ENCODE measurements at places on chromosomes 6 and 20.

DNA sequence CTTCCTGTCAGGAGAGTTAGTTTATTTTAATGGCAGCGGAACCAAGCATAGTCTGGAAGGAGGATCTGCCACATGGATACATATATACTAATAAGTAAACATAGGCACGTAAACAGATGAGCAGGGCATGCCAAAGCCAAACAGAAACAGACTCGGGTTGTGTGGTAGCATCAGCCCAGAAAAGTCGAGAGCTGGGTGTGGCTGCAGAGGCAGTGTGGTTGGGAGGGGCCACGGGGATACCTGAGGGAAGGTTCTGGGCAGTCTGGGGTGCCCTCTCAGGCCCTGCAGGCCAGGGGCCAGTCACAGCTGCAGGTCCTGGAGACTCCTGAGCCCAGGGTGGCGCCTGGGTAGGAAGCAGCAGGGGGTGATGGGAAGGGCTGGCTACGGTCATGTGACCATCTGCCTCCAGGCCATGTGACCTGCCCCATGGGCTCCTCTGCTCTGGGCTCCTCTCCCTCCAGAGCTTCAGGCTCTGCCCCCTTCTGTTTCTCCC lies 42.8 kb upstream of the MRPS10 start:
- DNase-seq, result no peak

DNA sequence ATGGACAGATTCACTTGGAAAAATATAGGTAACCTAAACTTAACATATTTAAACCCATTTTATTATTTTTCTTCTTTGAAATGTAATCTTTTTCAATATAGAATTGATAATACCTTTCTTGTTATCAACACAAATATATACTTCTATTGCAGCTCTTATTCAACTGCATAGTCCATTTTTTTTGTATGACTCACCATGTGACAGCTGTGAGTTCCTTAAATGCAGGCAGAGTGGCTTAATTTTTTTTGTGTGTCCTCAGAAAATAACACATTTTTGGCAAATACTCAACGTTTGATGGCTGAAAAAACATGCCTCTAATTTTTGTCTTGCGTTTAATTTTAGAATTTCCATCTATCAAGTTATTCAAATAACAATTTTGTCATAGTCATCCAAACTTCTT lies 454.8 kb downstream of the PHF3 start:
- no peak for DNase-seq

DNA sequence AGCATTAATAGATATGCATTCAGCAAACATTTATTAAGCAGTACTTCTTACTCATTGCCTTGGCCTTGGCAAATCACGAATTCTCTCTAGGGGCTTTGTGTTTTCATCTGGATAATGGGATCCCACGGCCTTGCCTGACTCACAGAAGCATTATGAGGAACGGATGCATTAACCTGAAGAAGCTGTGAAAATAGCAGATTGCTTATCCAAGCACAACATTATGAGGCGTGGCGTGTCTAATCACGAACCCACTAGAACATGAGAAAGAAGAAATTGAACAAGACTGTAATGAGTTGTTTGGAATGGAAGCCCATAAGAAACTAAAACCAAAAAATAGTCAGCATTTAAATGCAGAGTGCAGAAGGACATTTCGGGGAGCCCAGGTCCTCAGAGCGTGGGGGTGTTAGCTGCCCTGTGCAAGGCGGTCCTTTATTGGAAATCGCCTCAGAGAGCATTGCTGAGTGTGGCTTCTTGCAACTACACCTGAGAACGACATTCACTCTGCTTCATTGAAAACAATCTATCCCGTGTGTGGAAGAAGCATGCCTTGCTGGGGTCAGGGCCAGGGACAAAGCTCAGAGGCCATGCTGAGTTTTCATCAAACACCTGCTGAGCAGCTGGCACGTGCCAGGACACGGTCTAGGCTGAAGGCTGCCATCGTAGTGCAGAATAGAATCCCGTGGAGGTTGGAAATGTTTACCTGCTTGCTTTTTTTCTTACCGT lies 179.9 kb downstream of the ZDHHC14 start:
- DNase-seq, result no peak

DNA sequence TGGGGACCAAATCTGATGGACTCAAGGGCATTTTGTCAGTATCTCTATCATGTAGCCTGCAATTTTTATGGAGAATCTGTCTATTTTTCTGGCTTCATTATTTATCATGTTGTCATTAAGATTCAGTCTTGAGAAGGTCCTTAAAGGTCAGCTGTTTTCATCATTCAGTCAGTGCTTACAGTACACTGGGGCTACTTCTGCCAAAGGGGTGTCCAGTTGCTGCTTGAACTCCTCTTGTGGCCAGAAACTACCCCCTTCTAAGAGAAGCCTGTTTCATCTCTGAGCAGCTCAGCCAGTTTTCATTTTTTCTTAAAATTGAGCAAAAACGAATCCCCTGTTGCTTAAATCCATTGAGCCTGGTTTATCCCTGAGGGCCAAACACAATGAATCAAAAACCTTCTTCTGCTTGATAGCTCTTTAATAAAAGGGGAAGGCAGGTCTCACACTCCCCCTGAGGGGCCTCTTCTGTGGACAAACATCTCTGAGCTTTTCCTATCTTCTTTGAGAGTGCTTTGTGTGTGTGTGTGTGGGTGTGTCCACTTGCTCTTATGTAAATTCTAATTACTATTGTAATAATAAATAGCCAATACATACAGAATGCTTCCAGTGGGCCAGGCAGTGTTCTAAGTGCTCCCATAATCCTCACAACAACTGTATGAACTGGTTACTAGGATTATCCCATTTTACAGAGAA lies 172.2 kb downstream of the PLCB1 start:
- DNase-seq, result no peak

- DNase-seq, result no peak
These were observed 117.5 kb upstream of the BEND6 start for GRCh38 chr6:56837322-56837894.

DNA sequence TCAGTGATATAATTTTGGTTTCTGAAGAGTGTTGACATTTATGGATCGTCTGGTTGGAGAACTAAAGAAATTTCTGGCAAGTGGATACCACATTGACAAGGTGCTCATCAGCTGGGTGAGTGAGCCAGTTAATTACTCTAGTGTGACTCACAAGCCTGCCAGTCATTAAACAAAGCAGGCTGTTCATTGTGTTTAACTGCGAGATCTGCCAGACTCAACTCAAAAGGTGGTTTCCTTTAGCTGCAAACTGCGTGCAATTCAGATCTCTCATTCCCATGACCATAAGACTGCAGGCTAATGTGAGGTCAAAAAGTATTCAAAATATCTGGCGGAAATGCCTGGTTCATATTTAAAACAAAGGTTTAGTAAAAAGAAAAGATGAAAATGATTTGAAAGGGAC lies 32.5 kb upstream of the IYD start:
- DNase-seq, result no peak

DNA sequence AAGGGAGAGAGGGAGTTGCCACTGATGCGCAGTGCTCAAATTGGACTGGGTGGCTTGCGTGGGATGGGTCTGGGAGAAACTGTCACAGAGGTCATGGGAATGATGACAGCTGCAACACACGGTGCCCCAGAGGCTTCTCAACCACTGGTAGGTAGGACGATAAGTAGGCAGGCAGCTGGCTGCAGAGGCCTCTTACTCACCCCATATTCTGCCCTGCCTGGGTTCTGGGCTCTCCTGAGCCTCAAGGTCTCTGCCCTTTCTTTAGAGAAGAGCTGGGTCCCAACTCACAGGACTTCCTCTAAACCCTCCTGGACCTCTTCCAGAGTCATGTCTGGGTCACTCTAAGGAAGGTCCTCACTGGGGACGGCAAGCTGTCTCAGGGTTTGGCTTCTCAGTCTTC lies 37.2 kb upstream of the RNF24 start:
- no peak for DNase-seq

DNA sequence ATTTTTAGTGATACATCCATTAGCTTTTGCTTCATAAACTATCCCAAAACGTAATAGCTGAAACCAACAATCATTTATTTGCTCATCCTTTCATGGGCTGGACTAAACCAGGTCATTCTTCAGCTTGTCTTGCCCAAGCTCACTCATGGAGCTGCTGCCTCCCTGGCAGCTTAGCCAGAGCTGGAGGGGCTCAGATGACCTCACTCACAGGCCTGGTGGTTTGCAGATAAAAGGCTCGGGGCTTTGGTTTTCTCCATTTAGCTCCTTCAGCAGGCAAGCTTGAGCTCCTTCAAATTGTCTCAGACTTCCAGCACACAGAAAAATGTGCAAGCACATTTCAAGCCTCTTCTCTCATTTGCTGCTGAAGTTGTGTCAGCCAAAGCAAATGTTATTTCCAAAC lies 139.1 kb downstream of the BTBD3 start:
- DNase-seq, result no peak

GRCh38 chr20:54774426-54774825 lies 299.0 kb downstream of the DOK5 start:
- DNase-seq, result no peak

DNA sequence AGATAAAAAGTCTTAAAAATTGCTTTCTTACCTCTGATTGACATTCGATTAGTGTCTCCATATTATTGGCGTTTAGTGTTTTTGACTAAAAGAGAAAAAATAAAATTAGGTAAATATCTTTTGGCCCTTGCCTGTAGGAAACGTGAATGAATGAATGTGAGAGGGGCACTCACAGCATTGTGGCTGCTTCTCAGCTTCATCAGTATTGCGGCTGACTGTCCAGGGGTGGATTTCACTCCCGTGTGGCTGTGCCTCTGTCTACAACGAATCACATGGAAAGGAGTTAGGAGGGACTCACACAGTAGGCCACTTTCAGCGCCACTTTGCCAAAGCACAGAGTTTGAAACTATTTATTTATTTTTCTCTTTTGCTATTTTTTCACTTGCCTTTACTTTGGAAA lies 844 bp downstream of the TAGAP start:
- DNase-seq, result no peak

DNA sequence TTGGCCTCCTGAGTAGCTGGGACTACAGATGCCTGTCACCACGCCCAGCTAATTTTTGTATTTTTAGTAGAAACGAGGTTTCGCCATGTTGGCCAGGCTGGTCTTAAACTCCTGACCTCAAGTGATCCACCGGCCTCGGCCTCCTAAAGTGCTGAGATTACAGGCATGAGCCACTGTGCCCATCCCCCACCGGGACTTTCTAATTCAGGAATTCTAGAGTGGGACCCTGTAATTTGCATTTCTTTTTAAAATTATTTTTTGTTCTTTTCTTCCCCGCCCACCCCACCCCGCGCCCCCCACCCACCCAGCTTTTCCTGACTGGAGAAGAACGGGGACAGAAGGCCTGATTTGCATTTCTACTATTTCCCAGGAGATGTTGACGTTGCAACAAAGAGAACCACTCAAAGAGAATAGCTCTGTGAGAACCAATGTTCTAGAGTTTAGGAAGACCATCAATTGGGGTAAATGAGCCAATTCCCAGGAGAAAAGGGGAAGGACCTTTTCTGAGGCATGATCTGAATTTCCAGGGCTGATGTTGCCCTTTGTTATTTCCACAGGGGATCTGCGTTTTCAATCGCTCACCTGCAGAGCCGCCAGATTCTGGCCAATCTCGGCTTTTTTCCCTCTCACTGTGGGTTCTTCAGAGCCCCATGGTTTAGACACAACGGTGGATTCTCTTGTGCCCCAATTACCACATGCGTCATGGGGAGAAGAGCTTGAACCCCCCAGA lies 33.2 kb upstream of the TFAP2C start:
- DNase-seq, result no peak

DNA sequence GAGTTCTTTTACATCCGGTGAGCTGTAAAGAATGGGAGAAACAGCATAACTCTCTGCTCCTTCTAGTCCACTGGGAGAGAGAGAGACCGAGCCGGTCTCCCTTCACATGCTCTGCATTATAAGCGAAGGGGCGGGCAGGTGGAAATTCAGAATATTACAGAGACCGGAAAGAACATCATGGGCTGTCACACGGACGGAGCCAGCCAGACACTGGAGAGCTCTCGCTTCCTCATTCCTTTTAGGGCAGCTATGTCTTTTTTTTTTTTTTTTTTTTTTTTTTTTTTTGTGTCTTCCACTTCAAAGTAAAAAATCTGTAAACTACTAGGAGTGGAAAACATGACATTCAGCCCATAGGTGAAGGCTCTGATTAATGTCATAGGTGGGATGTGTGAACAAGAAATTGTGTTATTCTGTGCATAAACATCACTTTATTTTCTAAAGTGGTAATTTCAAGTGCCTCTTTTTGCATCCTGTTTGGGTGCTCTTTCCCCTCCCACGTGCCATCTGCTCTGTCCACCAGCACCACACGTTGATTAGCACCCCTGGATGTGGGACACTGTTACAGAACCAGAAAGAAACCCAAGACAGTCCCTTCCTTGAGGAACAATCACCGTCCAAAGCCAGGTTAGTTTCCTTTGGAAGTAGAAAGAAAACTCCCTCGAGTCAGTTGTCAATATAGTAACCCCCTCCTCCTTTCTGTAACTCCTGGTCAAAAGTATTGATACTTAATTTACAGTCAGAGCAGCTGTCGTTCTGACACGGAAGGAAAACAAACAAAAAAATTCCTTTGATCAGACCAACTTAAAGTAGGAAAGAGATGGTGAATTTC lies at the start of gene TAGAP:
Gene TAGAP, minus strand, starts transcription at position 93 of the 829 bp plus-strand sequence. CDS start 845 bp downstream, outside the sequence.
- no peak for DNase-seq

Data from renal cortex interstitium (tissue), 15 donors.